ENCODE measurements at places on chromosomes 11 and 22.

DNA sequence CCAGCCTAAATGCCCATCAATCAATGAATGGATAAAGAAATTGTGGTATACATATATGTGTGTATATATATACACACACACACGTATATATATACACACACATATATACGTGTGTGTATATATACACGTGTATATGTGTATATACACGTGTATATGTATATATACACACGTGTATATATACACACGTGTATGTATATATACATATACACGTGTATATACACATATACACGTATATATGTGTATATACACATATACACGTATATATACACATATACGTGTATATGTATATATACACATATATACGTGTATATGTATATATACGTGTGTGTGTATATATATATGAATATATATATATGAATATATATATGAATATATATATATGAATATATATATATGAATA is 54.1 kb downstream of the C2CD3 start:
- no peak for DNase-seq

GRCh38 chr22:22954656-22955055 is 67.0 kb downstream of the IGLL5 start:
- DNase-seq, result no peak

- DNase-seq, result peak; percentile 72
Measured at GRCh38 chr22:25745341-25746011, 3.5 kb downstream of the MYO18B start.

DNA sequence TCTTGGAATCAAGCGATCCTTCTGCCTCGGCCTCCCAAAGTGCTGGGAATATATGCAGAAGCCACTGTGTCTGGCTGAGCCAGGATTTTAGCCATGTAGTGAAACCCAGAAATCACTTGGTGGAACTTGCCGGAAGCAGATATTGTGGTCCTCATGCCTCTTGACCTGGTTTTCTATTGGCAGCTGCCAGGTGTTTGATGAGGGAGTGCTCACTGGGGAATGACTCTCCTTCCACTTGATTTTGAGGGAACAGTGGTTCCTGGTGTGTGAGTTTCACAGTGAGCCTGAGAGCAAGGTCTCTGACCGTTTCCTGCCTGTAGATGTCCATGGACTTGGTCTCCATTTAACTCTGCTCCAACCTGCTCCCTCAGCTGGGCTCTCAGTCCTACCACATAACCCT is 34.7 kb upstream of the ELF5 start:
- no peak for DNase-seq

DNA sequence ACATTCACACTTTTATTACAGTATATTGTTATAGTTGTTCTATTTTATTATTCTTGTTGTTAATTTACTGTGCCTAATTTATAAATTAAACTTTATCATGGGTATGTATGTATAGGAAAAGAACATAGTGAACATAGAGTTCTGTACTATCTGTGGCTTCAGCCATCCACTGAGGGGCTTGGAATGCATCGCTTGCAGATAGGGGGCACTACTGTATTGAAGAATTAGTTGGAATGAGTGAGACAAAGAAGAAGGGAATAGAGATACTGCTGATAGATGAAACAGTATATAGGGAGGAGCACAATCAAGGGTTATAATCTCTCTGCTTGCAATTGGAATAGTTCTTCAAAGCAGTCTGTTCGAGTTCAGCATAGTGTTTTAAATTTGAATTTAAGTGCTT is 432.2 kb downstream of the RAB38 start:
- no peak for DNase-seq

GRCh38 chr11:117696540-117696939 is 100.5 kb downstream of the DSCAML1 start:
- no peak for DNase-seq

GRCh38 chr22:24894998-24895397 is 51.5 kb downstream of the LHFPL7 start:
- DNase-seq, result peak; percentile 30

DNA sequence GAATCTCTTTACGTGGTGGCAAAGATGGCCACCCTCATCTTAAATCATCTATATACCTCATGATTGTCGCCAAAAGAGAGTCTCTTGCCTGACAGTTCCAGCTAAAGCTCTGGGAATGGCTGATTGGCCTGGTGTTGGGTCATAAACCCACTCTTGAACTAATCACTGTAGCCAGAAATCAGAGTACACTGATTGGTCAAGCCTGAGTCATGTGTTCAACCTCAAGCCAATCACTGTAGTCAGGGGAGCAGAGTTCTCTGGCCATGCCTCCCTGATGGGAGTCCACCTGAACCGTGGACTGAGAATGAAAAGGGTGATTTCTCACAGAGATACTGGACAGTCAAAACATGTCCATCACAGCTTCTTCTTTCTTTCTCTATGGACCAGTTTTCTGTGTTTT is 45.8 kb downstream of the RCN1 start:
- no peak for DNase-seq

- no peak for DNase-seq
Measured at GRCh38 chr22:48979482-48979881, 848.2 kb downstream of the BRD1 start.

DNA sequence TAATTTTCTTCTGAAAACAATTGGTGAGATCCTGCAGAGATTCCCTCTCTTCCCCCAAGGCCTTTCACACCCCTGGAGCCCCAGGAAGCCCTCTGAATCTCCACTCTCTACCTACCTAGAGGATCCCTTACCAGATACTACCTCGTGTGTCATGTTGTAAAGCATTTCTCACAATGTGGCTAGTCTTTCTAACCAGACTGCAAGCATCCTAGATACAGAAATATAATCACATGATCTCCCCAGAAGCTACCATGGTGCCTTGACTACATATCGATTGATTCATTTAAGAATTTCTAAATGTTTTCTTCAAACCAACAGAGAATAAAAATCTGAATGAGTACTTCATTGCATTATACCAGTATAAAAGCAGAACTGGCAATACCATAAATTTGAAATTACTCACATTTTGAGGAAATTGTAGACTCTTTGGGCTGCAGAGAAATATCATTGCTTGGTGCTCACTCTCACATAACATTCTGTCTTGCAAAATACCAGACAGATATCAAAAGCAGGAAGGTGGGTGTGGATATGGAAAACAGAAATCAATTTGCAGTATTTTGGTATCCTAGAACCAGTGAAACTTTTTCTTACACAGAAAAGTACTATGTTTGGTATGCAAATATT is 113.5 kb downstream of the MAML2 start:
- no peak for DNase-seq

GRCh38 chr11:119778391-119779194 is 49.6 kb upstream of the NECTIN1 start:
- no peak for DNase-seq

- DNase-seq, result no peak
Measured at GRCh38 chr22:22025320-22026156, 43.0 kb upstream of the TOP3B start.

DNA sequence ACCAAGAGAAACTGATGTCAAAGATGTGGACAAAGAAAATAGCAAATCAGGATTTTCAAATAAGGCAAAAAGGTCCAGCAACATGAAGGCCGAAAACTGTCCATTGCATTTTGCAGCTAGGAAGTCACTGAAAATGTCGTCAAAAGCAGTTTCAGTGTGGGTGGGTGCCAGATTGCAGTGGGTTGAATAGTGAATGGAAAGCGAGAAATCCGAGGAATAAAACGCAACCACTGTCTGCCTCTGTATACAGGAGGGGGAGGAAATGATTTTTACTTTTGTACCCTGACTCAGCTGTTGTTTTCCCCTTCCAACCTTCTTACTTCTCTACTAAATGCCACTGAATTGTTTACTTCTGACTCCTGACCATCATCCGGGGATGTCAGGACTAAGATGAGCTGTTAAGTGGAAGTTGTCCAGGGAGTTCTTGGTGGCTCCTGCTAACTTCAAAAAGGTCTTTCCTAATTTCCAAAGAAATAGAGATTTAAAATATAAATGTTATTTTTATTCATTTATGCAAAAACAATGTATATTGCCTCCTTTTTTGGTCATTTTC is 64.9 kb upstream of the BIRC3 start:
- DNase-seq, result peak; percentile 44

DNA sequence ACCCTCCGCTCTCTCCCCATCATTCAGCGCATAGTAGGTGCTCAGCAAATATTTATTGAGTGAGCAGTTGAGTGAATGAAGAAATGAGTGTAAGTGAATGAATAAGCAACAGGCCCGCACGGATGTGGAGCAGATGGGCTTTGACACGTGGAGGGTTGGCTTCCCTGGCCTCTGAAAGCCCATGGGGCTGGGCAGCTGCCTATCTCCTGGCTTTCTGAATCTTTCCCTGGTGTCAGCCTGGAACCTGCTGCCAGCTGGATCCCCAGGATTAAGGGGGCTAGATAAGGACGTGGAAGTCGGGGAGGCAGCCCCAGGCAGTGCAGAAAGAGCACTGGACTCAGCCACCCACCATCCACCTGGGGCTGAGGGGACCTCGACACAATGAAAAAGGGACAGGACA is 12.6 kb downstream of the IL2RB start:
- no peak for DNase-seq

DNA sequence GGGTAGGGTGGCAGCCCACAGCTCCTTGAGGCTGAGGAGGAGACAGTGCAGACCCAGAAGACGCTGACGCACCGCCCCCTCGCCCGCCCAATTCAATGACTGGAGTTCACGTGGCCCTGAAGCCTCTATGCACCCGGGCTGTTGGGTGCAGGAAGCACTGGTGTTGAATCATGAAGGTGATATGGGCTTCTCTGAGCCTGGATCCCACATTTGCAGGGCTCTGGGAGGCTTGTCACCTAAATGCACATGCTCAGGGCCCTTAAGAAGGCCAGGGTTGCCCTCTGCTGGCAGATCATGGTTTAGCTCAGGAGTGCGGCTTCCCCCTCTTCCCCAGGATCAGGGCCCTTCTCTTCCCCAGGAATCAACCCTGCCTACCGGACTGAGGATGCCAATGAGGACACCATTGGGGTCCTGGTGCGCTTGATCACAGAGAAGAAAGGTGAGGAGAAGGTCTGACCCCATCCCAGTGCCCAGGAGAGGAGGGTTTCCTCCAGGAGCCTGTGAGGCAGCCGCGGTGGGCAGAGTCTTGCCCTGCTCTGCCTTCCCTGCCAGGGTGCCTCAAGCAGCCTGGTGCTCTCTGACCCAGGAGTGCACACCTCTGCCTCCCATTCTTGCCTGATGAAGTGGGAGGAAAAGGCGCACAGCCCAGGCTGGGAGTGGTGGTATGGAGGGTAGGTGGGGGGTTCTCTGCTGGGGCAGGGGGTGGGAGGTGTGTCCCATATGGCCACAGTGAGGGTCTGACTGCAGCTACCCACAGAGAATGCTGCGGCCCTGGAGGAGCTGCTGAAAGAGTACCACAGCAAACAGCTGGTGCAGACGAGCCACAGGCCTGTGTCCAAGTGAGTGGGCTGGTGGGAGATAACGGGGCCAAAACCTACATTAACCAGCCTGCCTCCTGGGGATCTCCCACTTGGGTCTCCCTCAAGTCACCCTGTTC is 17.5 kb downstream of the RELT start:
- peak; percentile 93 for DNase-seq

GRCh38 chr11:69422645-69423044 is 58.8 kb upstream of the LINC01488 start:
- DNase-seq, result no peak

DNA sequence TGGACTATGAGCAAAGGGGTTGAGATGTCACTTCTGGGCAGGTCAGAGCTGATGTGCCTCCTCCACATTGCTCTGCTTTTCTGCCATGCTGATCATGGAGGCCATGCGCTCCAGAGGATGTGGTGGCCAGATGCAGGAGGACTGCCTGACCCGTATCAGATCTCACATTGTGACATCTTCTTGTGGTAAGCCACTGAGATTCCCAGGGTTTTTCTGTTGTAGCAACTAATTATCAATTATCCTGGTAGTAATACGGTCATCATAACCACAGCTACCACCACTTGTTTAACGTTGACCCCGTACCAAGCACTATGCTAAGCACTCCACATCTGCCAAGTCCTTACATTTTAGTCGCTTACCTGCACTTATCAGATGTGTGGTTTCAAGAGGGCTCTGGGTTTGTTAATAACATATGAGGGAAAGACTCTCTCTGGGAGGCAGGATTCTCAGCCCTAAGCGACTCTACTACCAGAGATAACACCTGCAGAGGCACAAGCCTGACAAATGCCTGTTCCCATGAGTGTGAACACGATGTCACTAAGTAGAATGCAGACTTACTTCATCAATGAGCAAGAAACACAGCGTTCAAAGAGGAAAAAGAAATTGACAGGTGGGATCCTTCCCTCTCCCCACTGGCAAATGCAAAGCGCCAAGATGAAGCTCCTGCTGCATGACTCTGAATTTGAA is 63.6 kb upstream of the TIMP3 start:
- no peak for DNase-seq

DNA sequence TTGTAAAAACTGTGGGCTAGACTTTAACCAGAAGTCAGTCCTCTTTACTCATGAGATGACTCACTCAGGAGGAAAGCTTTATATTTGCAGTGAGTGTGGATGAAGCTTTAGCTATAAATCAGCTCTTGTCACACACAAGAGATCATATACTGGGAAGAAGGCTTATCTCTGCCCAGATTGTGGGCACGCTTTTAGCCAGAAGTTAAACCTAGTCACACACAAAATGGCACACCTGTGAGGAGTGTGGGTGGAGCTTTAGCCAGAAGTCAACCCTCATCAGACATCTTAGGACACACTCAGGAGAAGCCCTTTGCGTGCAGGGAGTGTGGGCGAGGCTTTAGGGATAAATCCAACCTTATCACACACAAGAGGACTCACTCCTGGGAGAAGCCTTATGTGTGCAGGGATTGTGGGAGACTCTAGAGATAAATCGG is 706.9 kb upstream of the LUZP2 start:
- peak; percentile 37 for DNase-seq

DNA sequence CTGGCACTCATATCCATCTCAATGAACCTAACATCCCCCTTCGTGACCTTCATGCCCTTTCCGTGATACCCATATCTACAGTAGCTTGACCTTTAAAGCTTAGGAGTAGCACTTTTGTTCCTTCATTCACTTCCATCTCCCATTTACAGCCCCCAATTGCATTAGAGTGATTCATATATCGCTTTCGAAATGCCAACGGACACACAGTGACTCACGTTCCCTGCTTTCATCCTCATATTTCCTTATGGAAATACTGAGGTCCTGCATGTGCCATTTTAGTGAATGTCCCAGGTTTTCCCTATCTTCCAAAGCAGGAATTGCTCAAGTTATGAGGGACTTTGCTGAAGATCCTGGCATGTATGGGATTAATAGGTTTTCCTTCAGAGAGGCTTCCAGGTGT is 44.3 kb upstream of the CEP126 start:
- peak; percentile 37 for DNase-seq

DNA sequence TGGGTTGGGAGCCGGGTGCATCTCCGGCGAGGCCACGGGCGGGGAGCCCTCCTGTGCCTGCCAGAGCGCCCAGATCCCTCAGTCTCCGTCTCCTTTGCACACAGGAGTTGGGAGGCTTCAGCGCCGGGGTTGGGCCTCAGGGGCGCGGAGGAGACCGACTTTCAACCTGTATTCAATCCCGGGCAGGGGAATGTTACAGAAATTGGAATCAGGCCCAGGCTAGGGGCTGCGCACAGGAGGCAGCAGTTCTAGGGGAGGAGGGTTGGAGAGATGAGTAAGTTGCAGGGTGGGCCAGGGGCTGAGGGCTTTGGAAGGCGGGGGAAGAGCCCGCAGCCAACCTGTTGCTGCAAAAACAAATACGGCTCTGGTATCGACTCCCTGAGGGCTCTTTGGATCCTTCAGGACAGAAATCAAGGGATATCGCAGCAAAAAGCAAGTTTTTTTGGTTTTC is 640 bp upstream of the KCNA4 start:
- DNase-seq, result no peak

- DNase-seq, result no peak
Measured at GRCh38 chr11:34540870-34541269, 27.3 kb upstream of the ELF5 start.

Data from GM03348 (cell line).